ENCODE measurements at places on chromosomes 7 and 10.

- H3K36me3 ChIP-seq: peaks cover 9% of the 10 kb centered on the region
- peaks cover 8% of the 10 kb centered on the region for H3K4me1 ChIP-seq
- no peak for DNase-seq
These were observed 28.4 kb downstream of the CDK6 start for GRCh38 chr7:92808006-92808405.

DNA sequence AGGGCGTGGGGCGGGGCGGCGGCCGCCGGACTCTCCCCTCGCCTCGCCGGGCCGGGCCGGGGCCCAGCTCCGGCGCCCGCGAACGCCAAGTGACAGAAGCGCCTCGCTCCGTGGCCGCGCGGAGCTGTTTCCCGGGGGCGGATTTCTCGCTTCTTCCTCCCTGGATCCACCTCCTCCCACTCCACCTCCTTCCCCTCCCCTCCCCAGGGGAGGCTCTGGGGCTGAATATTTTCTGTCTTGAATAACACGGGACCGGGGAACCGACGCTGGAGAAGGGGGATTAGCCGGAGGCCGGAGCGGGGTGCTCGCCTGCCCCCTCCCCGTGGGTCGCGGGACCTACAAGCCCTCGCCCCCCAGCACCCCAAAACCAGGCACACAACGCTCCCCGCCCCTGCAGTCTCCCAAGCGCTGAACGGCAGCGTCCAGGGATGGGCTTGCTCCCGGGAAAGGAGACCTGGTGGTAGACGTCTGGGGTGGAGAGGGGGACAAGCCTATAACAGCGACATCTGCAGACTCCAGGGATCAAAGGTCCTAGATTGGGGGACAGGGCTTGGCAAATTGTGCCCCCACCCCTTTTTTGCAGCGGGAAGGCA, at the start of gene ARHGAP21:
ARHGAP21 (minus strand) TSS at position 100 of the 593 bp plus-strand sequence. CDS start 1,988 bp downstream, outside the sequence.
- no peaks in the 10 kb centered on the region for H3K36me3 ChIP-seq
- DNase-seq: peak; percentile 36
- no peaks in the 10 kb centered on the region for H3K27me3 ChIP-seq
- peak within 1 kb of the TSS; percentile 61 for H3K27ac ChIP-seq
- peaks cover 5% of the 10 kb centered on the region for H3K4me1 ChIP-seq
- peak within 1 kb of the TSS; percentile 89 for H3K4me3 ChIP-seq

- no peaks in the 10 kb centered on the region for H3K4me1 ChIP-seq
- no peaks in the 10 kb centered on the region for H3K27me3 ChIP-seq
- no peak for DNase-seq
These were observed 86.6 kb upstream of the PDK4 start for GRCh38 chr7:95682913-95683312.

DNA sequence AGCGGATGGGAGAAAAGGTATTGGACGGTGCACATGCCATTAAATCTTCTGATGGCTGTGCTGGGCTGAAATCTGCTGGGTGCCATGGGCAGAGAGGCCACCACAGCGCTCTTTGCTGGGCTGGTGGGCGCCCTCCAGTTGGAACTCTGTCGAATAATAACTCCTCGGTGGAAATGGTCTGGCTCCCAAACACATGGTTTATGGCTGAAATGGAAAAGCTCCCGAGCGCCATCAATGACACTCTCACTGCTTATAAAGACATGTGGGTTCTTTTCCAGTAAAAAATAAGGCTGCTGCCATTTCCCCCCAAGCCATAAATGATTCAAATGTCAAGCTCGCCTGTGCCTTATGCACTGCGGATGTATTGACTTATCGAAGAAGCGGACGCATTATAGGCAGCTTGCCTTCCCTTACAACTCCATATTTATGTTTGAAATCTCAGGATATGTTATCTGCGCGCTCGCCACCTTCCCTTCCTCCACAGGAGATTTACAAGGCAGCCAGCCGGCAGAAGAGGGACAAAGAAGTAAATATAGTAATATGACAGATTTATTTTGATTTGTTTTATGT, 239.0 kb upstream of the MKI67 start:
- H3K36me3 ChIP-seq: no peaks in the 10 kb centered on the region
- DNase-seq: no peak
- H3K27me3 ChIP-seq: peaks cover 9% of the 10 kb centered on the region

GRCh38 chr10:116756277-116756676, 13.9 kb upstream of the HSPA12A start:
- no peaks in the 10 kb centered on the region for H3K4me1 ChIP-seq
- H3K4me3 ChIP-seq: no peak overlapping the region
- H3K27ac ChIP-seq: no peak overlapping the region

Measured in naive thymus-derived CD8-positive, alpha-beta T cell (primary cell).